Activated CD4-positive, alpha-beta T cell treated with anti-CD3 and anti-CD28 coated beads, Interleukin-2, amount 10 ng/mL, durations not matched to agents 24 days and 14 days (primary cell): ENCODE measurements at places on chromosomes 6 and 20. TPM values are rescaled to one million over a fixed set of nuclear protein-coding genes. Genes with fewer than 3 reads are reported as not detected.

CGA gene
- total RNA-seq, result not detected in 2 replicates

SULF2 gene
- 1.2 and 1.3 TPM in 2 replicates for total RNA-seq

SCUBE3 gene
- total RNA-seq, result 0.02 and 0.07 TPM in 2 replicates

SEMG1 gene
- not detected in 2 replicates for total RNA-seq

SLC22A7 gene
- total RNA-seq, result not detected in 2 replicates

SRMS gene
- total RNA-seq, result not detected in 2 replicates

NSFL1C gene
- total RNA-seq, result 101 and 109 TPM in 2 replicates

ENPP3 gene
- total RNA-seq, result 1.4 and 2.3 TPM in 2 replicates

DUSP15 gene
- total RNA-seq, result not detected in 2 replicates

LPA gene
- not detected in 2 replicates for total RNA-seq

BMP5 gene
- not detected in 2 replicates for total RNA-seq
